ENCODE measurements at places on chromosomes 16 and 17.

- DNase-seq: no peak
Measured at GRCh38 chr16:3051494-3051893, 5.1 kb downstream of the MMP25 start.

DNA sequence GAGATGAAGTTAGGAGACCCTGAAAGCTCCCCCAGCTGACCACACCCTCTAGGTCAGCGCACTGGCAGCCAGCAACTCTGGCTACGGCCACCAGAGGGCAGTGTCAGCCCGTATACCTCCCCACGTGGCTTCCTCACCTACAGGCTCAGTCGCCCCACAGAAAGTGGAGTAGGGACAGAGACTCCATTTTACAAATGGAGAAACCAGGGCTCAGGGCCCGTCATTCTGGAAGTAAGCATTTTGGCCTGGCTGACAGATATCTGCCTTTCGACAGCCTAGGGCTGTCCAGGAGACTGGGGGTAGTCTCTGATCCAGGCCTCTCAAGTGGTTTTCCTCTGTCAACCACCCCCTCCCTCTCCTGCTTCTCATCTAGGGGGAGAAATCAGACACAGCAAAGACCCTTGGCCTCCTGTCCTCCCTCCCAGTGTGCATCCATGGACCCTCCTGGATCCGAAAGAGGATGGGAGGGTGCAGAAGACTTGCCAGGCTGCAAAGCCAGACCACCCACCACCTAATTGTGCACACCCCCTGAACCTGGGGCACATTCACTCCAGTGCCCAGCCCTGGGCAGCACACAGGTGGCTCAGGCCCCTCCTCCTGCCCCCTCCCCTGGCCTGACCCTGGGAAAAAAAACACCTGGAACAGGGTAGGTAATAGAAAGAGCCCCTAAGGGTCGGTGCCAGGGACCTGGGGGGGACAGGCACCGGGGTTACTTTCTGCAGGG, 3.8 kb upstream of the HAP1 start:
- DNase-seq: peak; percentile 80

DNA sequence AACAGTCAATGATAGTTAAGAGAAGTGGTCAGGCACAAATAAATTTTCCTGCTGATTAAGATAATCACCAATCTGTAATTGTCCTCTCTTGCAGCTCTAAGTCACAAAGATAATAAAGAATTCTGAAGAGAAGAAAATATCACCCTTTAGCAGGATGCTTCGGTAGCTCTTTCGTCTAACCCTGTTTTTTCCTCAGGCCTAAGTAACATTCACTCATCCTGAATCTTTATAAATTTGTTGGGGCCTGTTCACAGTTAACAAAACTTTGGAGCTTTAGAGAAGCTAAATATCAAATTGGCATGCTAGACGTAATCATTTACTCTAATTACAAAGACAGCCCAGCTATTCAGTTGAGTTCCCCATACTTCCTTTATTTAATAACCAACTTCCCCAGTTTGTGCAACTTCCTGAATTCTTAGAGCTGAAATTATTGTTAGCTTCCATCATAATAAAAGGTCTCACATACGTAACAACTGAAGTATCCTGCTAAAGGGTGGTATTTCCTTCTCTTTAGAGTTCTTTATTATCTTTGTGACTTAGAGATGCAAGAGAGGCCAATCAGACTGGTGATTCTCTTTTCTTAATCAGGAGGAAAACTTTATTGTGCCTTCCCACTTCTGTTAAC, 118.6 kb downstream of the TANGO6 start:
- DNase-seq: no peak

GRCh38 chr17:15380446-15380845, 39.0 kb upstream of the TEKT3 start:
- no peak for DNase-seq

- DNase-seq: no peak
Measured at GRCh38 chr17:82108038-82108437, 10.0 kb upstream of the FASN start.

DNA sequence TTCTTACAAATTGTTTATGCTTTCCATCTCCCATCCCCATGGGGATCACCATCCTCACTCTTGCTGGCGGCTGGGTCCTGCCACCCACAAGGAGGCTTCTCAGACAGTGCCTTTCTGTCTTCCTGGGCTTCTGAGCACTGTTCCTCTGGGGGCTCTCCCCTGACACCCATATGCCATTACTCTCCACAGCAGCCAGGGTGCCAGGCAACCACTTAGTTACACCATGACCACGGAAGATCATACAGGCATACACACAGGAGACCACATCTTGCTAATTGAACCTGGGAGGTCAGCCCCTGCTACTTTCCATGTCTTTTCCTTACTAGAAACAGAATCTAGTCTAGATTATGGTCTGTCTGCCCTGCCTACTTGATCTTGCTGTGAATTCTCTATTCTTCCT, 27.7 kb upstream of the HS3ST2 start:
- no peak for DNase-seq

DNA sequence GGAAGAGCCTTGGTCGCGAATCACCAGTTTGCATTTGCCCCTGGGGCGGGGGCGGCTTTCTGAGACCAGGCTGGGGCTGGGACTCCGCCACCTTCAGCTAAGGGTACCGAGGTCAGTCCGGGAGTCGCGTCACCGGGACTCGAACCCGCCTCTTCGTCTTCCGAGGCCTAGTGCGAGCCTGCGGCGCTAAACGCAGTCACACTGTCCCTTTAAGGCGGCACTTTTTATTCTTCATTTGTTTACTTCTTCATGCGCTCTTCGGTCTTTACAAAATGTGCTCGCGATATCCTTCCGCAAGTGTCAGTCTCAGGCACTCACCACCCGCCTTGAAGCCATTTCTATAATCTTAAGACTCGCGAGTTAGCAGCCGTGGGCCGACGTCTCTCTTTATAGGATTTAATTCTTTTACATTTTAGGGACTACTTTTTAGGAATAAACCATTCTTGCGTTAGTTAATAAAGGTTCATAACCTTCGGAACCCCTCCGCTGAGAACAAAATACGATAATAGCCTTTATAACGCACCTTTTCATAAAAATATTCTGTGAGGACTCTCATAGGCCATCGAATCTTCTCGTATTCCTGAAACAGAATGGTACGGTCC, 593 bp upstream of the HEXIM1 start:
- peak; percentile 92 for DNase-seq

DNA sequence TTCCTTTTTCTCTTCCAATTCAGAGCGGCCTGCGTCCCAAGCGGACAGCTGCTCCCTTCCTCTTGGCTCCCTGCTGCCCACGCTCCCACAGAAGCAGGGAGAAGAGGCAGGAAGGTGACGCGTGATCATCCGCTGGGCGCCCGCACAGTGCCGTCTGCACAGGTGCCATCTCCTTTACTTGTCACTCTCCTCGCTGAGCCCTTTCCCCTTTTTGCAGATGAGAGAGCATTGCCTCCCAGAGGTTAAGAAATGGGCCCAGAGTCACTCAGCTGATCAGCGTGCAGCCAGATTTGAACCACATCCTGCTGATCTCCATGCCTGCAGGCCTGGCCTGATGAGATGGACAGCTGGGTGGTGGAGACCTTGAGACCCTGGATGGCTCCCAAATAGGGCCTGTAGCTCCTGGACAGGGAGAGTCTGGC, 299.8 kb downstream of the SEC14L1 start:
- no peak for DNase-seq

GRCh38 chr16:48895142-48895541, 285.2 kb upstream of the N4BP1 start:
- DNase-seq: no peak

DNA sequence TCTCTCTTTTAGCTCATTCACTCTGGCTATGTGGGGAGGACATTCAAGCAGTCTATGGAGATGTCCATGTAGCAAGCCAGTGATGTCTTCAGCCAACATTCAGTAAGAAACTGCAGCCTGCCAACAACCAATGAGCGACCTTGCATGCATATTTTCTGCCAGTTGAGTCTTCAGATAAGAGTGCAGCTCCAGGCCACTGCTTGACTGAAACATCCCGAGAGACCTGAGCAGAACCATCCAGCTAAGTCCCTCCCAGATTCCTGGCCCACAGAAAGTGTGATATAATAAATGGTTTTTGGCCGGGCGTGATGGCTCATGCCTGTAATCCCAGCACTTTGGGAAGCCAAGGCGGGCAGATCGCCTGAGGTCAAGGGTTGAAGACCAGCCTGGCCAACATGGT, 10.5 kb upstream of the C17orf58 start:
- no peak for DNase-seq

GRCh38 chr16:56669840-56670619, 416 bp downstream of the MT1H start:
- no peak for DNase-seq

DNA sequence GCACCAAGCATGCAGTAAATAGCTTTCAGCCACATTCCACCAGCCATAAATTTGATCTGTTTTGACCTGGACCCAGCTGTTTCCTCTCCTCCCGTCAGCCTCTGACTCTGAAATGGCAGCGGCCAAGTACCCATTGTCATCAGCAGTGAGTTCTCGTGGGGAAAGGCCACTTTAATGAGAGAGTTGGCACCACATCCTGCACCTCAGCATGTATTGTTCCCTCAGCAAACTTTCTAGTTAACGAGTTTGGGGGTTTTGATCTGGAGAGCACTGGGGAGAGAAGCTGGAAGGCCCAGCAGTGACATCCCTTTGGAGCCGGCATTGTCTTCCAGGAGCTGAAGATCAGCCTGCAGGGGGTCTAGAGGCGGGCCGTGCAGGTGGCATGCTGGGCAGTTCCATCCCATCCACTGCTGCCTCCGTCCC, 84.9 kb downstream of the RPA1 start:
- no peak for DNase-seq

- DNase-seq: no peak
Measured at GRCh38 chr16:55393991-55394390, 70.0 kb downstream of the IRX6 start.

DNA sequence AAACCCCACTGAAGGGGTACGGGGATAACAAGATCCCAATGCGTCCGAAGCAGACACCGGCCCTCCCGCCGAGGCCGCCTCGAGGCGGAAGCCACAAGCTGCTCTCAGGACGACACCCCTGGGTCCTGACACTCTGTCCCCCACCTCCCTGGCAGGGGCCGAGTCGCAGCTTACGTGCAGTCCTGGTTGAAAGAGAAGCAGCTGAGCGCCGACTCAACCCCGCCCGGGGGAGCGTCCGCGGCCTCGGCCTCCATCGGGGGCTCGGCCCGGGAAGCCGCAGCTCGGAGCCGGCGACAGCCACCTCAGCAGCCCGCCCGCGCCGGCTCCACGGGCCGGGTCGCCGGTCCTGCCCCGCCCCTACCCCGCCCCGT, at the start of gene WIPI1:
Gene WIPI1, minus strand, starts transcription at position 329 of the 371 bp plus-strand sequence. Its CDS starts 75 bp downstream, at position 254.
- DNase-seq: no peak

DNA sequence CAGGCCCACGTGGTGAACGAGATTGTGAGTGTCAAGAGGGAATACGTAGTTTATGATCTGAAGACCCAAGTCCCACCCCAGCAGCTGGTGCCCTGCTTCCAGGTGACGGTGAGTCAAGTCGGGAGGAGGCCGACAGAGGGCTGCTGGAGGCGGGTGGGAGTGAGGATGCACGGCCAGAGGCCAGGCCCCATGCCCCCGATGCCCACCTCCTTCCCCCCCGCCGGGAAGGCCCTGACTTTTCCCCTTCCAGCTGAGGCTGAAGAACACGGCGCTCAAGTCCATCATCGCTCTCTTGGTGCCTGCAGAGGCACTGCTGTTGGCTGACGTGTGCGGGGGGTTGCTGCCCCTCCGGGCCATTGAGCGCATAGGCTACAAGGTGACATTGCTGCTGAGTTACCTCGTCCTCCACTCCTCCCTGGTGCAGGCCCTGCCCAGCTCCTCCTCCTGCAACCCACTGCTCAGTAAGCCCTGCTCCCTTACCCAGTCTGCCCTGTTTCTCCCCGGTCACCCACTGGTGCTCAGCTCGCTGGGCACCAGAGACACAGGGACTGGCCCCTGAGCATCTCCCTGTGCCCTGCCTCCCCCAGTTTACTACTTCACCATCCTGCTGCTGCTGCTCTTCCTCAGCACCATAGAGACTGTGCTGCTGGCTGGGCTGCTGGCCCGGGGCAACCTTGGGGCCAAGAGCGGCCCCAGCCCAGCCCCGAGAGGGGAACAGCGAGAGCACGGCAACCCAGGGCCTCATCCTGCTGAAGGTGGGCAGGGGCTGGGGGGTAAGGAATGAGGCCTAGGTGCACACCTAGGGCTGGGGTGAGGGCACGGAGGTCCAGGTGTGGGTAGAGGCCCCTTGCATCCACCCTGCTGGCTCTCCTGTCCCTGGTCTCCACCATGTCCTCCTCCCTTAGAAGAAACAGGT, 2.6 kb downstream of the ZACN start:
- DNase-seq: no peak

DNA sequence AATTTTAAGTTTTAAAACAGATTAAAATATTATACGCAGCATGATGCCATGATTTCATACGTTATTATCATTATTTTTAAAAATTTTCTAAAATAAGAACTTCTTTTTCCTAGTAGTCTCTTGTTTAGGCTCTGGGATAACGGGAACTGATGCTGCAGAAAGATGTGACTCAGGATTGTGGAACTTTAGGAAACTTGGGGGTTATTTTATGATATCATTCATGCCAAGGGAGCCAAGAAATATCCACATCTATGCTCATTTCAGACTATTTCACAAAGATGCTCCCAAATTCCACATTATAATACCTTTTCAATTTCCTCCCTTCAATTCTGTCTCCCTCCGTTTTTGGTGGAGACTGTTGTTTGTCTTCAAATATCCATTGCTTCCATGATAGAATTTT, 236.4 kb downstream of the HS3ST3A1 start:
- DNase-seq: no peak

DNA sequence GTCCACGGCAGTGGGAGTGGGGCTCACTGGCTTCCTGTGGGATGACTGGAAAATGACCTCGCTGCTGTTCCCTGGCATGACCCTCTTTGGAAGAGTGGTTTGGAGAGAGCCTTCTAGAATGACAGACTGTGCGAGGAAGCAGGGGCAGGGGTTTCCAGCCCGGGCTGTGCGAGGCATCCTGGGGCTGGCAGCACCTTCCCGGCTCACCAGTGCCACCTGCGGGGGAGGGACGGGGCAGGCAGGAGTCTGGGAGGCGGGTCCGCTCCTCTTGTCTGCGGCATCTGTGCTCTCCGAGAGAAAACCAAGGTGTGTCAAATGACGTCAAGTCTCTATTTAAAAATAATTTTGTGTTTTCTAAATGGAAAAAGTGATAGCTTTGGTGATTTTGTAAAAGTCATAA, 7.8 kb upstream of the RNF213 start:
- peak; percentile 87 for DNase-seq

All from CD4-positive, alpha-beta T cell treated with Interleukin-17A for 1 hour (primary cell).